ENCODE measurements at places on chromosomes 13 and 19.

DNA sequence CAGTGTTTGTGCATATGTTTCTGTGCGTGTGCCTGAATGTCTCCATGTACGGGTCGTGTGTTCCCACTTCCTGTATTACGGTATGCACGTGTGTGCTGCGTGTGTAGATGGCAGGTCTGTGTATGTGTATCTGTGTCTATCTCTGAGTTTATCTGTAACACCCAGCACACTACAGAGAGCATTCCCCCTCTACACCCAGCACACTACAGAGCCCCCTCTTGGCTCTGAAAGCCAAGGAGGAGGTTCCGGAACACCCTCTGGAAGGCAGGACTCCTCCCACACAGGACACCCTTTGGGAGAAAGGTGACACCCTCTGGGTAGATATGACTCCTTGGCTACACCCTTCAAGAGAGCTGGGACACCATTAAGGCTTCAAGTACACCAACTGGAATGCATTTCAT, 2.1 kb upstream of the ERFL start:
- peak overlapping the region; percentile 71 for H3K27ac ChIP-seq
- no peak for DNase-seq
- H3K4me3 ChIP-seq = peak overlapping the region; percentile 61
- no peaks in the 10 kb centered on the region for H3K36me3 ChIP-seq
- H3K27me3 ChIP-seq = no peaks in the 10 kb centered on the region
- H3K4me1 ChIP-seq = peaks cover 48% of the 10 kb centered on the region

DNA sequence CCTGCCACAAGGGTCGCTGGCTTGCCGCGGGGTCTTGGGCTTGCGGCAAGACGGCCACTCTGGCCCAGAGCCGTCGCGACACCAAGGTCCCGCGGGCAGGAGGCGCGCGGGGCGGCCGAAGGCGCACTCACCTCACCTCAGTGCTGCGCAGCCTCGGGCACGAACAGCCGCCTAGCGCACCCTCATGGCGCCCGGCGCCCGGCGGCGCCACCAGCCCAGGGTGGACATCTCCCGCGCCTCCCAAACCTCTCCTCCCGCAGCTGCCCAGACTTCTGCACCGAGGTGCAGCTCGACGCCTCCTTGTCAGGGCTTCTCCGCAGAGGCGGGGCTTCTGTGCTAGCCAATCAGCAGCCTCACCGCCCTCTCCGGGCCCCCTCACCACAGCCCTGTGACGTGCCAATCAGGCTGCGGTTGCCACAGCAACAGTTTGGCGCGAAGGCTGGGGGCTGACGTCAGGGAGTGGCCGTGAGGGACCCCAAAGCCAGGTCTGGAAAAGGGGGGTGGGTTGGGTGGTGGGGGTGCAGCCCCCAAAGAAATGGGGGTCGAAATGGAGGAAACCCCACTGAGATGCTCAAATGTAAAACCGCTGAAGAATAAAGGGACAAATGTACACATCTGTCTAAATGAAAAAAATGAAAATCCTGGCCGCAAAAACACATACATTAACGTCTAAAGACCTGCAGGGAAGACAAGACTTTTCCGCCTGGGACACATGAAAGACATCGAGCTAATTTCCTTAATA, at the start of the genes PEG3 and ZIM2:
Gene PEG3 (minus strand): TSS at position 276 of the 742 bp plus-strand sequence. CDS start 16,071 bp downstream, outside the sequence.
Gene ZIM2 (minus strand): TSS at position 276 of the 742 bp plus-strand sequence. CDS start 16,449 bp downstream, outside the sequence.
- H3K27me3 ChIP-seq = peaks cover 19% of the 10 kb centered on the region
- DNase-seq = no peak
- peaks cover 26% of the 10 kb centered on the region for H3K36me3 ChIP-seq
- no peaks in the 10 kb centered on the region for H3K4me1 ChIP-seq
- H3K27ac ChIP-seq = no peak within 1 kb of the TSS
- H3K4me3 ChIP-seq = no peak within 1 kb of the TSS

DNA sequence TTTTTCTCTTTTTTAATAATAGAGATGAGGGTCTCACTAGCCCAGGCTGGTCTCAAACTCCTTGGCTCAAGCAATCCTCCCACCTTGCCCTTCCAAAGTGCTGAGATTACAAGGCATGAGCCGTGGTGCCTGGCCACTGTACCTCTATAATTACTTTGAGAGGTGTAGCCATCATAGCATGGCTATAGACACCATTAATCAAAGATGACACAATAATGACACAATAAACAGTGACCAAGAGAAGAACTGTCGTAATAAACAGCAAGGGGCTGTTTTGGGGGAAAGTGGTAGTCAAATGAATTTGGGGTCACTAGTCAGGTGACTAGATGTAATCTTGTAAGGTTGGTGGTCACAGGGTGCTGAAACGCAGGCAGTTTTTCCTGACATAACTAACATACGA, 30.4 kb downstream of the KLF5 start:
- H3K36me3 ChIP-seq = no peaks in the 10 kb centered on the region
- H3K4me1 ChIP-seq = peaks cover 10% of the 10 kb centered on the region

DNA sequence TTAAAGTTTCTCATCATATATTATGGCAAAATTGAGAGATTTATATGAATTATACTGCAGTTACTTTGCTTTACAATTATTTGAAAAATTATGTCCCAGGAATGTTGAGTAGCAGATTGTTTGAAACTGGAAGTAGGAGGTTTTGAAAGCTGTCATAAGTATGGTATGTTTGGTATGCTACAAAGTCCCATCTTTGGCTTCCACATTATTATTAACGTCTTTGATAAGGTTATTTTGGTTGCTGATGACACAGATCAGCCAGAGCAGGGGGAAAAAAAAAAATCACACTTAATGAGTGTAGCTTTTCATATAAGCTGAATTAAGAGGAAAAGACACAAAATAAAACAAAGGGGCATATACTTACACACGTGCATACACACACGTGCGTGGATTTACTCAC, 130.1 kb downstream of the SLITRK1 start:
- H3K36me3 ChIP-seq = no peaks in the 10 kb centered on the region
- H3K27me3 ChIP-seq = no peaks in the 10 kb centered on the region
- no peaks in the 10 kb centered on the region for H3K4me1 ChIP-seq
- H3K4me3 ChIP-seq = no peak overlapping the region

GRCh38 chr19:16191216-16191908, 6.2 kb downstream of the FAM32A start:
- no peaks in the 10 kb centered on the region for H3K27me3 ChIP-seq
- H3K36me3 ChIP-seq = no peaks in the 10 kb centered on the region
- H3K4me3 ChIP-seq = no peak overlapping the region
- DNase-seq = no peak
- no peak overlapping the region for H3K27ac ChIP-seq

GRCh38 chr19:53813996-53814395, 10.1 kb downstream of the NLRP12 start:
- H3K4me1 ChIP-seq = no peaks in the 10 kb centered on the region
- H3K27me3 ChIP-seq = no peaks in the 10 kb centered on the region
- DNase-seq = no peak
- no peak overlapping the region for H3K27ac ChIP-seq

- DNase-seq = peak; percentile 75
- H3K36me3 ChIP-seq = peaks cover 7% of the 10 kb centered on the region
- H3K27me3 ChIP-seq = no peaks in the 10 kb centered on the region
- peaks cover 18% of the 10 kb centered on the region for H3K4me1 ChIP-seq
Measured at GRCh38 chr19:982567-983170, 1.5 kb upstream of the WDR18 start.

DNA sequence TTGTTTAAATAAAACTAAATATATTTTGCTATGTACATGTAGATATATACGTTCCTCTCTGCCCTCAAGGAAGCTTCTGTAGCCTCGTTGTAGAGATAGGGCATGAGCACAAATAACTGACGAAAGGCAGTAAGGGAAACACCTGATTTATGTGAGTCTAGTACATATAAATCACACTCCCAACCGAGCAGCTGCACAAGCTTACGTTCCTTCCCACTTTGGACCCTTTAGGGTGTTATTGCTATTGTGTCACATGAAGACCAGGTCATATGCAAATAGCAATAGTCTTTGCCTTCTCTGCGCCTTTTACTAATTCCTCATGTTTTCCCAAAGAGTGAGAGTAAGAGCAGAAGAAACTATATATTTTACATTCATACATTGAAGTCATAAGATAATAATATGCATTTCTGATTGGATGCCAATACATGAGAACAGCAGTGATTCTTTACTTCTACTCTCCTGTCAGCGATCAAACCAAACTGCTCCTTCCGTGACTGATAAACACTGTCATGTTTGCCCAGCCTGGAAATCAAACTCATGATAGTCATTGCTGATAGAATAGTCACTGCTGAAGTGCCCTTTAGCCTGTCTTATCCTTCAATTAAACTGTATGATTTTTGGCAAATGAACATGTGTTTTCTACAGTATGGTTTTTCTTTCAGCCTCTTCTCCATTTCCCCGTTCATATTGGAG, 127.2 kb upstream of the MAB21L1 start:
- no peaks in the 10 kb centered on the region for H3K36me3 ChIP-seq
- DNase-seq = no peak
- no peak overlapping the region for H3K4me3 ChIP-seq
- H3K27ac ChIP-seq = no peak overlapping the region
- no peaks in the 10 kb centered on the region for H3K4me1 ChIP-seq
- H3K27me3 ChIP-seq = no peaks in the 10 kb centered on the region

GRCh38 chr13:98175043-98175442, 2.0 kb downstream of the RNF113B start:
- H3K27me3 ChIP-seq = peaks cover 5% of the 10 kb centered on the region
- H3K4me1 ChIP-seq = no peaks in the 10 kb centered on the region
- H3K4me3 ChIP-seq = no peak overlapping the region
- H3K36me3 ChIP-seq = no peaks in the 10 kb centered on the region
- H3K27ac ChIP-seq = no peak overlapping the region
- no peak for DNase-seq

- no peaks in the 10 kb centered on the region for H3K36me3 ChIP-seq
- H3K27me3 ChIP-seq = no peaks in the 10 kb centered on the region
- H3K4me3 ChIP-seq = no peak overlapping the region
- no peak for DNase-seq
- peaks cover 9% of the 10 kb centered on the region for H3K4me1 ChIP-seq
Measured at GRCh38 chr19:576768-577438, 4.5 kb downstream of the BSG start.

Measured in naive thymus-derived CD8-positive, alpha-beta T cell (primary cell).